Activated T-cell treated with anti-CD3 and anti-CD28 coated beads for 1 hour (primary cell): ENCODE measurements at places on chromosomes 4 and X.

GRCh38 chr4:53151489-53151788, 214.4 kb downstream of the SCFD2 start:
- DNase-seq: no peak

DNA sequence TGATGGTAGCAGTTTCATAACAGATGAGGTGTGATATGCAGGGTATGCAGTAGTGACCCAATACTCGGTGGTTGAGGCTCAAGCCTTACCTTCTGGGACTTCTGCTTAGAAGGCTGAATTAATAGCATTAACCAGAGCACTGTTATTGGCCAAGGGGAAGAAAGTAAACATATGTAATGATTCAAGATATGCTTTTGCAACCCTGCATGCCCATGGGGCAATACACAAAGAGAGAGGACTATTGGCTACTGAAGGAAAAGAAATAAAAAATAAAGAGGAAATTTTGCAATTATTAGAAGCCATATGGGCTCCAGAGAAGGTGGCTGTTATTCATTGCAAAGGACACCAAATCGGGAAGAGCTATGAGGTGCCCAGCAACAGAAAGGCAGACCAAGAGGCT, 8.7 kb downstream of the GAGE10 start:
- DNase-seq: no peak

DNA sequence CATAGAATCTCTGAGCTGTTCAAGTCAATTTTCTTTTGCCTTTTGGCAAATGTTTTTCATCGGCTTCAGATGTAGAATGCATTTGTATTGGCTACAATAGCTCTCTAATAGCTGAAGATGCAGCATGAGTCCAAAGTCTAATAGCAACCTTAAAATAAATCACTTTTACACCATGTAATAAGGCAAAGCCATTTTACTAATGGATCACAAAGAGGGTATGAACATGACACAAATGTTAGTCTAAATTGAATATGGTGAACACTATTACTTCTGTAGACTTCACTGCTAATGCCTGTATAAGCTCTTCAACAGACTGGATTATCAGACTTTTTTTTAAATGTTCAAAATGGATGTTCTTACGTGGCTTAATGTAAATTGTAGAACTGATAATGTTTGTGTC, 645.3 kb downstream of the TLL1 start:
- no peak for DNase-seq

GRCh38 chr4:155946486-155946885, 7.2 kb downstream of the CTSO start:
- DNase-seq: no peak

- DNase-seq: no peak
Measured at GRCh38 chr4:69490271-69490670, 5.4 kb downstream of the UGT2B4 start.

- no peak for DNase-seq
Measured at GRCh38 chr4:134560728-134561127, 359.1 kb upstream of the PABPC4L start.

DNA sequence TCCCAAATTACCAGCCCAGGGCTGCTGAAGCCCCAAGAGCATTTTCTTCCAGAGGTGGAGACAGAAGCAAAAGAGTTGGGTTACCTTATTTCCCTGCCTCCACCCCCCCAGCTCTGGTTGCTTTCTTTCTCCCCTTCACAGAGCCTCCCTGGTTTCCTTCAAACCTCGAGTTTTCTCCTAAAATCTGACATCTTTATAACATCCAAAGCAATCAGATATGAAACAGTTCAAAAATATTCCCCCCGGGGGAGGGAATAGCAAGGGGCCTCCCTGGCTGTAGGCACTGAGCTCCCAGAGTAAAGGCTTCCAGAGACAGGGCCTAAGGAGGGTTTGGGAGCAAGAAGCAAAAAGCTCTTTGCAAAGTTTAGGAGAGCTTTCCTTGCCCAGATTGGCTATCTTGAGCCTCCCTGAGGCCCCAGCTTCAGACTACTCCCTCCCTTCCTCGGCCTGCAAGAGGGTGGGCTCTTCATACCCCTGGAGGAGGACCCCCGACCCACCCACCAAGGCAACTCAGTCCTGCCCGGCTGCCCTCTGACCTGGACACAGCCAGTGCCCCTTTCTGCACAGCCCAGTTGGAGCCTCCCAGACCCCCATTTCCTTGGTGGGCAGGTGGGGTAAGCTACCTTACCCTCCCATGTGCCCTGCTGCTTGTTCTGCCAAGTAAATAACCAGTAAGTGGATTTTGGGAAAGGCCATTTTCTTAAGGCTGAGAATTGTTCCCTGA, 7.6 kb downstream of the MAMLD1 start:
- DNase-seq: no peak

- no peak for DNase-seq
Measured at GRCh38 chr4:180990931-180991330, 1252.3 kb upstream of the TENM3 start.

DNA sequence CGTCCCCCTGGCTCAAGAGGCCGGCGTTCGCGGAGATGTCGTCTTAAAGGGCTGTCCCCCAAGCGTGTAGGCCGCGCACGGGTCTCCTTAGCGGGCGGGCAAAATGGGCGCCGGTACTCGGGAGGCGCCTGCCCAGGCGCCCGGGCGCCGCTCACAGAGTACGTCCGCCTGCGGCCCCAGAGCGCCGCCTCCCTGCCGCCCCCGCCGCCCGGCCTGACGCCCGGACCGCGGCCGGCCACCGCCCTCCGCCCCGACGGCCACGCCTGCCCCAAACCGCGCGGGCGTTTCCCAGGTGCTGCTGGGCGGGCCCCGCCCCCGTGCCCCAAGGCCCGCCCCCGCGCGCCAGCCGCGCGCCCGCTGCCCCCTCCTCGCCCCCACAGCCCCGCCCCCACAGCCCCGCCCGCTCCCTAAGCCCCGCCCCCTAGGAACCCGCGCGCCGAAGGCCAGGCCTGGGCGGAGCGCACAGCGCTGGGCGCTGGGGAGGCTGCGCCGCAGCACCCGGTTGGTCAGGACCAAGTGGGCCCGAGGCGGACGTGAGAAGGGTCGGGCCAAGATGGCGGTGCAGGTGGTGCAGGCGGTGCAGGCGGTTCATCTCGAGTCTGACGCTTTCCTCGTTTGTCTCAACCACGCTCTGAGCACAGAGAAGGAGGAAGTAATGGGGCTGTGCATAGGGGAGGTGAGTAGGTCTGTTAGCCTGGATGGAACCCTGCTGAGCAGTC, at the start of the genes BRCC3, CMC4 and MTCP1:
BRCC3 (plus strand) TSS at position 534 of the 719 bp plus-strand sequence; CDS start at position 554, 20 bp downstream.
CMC4 (minus strand) TSS at position 162 of the 719 bp plus-strand sequence. CDS start 7,113 bp downstream, outside the sequence.
MTCP1 (minus strand) TSS at position 162 of the 719 bp plus-strand sequence. CDS start 5,126 bp downstream, outside the sequence.
- peak; percentile 61 for DNase-seq

GRCh38 chr4:18999595-18999994, 978.0 kb upstream of the LCORL start:
- no peak for DNase-seq
